NCI-H345 (cell line): ENCODE measurements at places on chromosomes 5 and 9.

DNA sequence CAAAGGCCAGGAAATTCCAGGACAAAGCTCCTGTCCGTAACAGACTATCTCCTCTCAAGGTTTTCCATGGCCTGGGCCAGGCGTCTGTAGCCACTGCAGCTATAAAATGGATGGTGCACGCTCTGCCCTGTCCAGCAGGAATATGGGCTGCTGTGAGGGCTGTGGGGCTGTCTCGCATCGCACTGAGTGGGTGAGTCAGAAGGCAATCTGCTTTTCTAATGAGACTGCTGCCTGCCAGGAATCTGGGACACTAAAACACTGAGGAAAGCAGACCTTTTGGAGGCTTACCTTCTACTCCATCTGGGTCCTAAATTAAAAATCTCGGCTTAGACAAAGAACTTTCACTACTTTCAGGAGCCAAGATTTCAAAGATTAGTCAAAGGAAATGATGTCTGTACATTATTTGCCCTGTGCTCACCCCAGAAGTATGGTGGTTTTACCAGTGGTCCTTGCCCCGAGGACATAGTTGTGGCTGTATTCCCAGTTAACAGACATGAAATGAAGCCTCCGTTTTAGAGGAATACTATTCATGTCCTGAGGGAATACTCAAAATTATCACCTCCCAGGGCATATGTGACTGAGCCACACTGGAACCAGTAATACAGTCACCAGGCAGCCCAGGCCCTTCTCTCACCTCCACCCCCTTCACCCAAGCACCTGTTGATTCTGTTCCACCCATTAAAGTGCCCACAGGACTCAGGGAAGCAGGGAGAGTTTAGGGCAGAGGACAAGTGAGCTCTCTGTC, 56.4 kb downstream of the PFDN1 start:
- no peak for DNase-seq

GRCh38 chr9:89743573-89744254, 138.9 kb downstream of the GADD45G start:
- DNase-seq = no peak

GRCh38 chr5:132256783-132257130, 739 bp upstream of the PDLIM4 start:
- no peak for DNase-seq

- no peak for DNase-seq
Measured at GRCh38 chr5:33480876-33481275, 40.1 kb downstream of the TARS1 start.

DNA sequence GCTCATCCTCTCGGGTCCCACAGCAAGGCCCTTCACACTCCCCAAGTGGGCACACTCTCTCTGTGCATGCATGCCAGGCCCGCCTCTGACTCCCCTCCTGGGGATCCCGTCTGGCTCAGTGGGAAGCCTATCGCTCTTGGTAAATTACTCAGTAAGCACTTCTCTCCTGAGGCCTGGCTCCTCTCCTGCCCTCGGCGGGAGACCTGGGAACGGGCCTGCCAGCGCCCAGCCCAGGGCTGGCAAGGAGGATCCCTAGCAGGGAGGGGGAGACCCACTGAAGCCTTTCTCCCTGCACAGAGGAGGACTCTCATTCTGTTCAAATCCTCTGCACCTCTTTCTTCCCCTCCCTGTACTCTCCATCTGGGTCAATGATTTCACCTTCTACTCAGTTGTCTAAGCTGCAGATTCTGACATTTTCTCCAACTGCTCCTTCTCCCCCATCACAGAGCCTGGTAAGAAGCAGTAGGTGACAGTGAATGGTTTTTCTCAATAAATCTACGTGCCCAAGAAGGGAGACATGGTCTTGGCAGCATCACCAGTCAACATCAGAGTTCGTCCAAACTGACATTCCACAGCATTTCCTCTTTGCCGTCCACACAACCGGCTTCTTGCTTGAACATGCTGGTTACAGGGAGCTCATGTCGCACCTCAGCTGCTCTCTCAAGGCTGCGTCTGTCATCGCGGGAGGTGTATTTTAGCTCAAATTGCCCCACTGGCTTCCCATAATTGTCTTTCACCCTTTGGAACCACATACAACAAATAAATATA, 81.9 kb downstream of the GPR21 start:
- DNase-seq = no peak

DNA sequence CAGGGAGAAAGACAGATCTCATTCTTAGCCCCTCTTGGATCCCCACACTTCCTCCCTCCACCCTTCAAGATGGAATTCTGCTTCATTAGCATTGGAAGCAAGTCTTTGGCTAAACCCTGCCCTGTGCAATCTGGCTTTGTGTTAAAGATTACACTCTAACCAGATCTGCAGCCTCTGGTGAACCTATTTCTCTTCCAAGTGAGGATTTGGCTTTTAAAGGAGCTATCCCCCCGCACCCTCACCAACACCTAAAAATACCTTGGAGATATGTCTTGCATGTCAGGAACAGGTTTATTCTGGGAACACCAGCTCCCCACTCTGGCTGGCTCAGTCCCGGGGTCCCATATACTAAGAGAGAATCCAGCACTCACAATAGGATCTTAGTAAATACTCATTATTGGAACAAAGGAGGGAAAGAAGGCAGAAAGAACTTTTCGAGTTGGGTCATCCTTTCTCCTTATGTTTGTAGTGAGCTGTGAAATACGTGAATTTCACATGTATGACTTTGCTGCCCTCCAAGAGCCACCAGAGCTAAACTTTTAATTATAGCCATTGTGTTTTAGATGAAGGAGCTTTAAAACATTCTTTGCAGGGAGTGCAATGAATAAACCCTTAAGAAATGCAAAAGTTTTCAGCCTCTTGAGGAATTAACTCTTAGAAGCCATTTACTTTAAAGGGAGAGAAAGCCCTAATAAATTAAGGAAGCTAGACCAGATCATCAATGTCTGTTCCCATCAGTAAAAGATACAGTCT, 53.7 kb upstream of the HRH2 start:
- DNase-seq = no peak

- no peak for DNase-seq
Measured at GRCh38 chr9:86128235-86128822, 29.0 kb upstream of the GOLM1 start.

DNA sequence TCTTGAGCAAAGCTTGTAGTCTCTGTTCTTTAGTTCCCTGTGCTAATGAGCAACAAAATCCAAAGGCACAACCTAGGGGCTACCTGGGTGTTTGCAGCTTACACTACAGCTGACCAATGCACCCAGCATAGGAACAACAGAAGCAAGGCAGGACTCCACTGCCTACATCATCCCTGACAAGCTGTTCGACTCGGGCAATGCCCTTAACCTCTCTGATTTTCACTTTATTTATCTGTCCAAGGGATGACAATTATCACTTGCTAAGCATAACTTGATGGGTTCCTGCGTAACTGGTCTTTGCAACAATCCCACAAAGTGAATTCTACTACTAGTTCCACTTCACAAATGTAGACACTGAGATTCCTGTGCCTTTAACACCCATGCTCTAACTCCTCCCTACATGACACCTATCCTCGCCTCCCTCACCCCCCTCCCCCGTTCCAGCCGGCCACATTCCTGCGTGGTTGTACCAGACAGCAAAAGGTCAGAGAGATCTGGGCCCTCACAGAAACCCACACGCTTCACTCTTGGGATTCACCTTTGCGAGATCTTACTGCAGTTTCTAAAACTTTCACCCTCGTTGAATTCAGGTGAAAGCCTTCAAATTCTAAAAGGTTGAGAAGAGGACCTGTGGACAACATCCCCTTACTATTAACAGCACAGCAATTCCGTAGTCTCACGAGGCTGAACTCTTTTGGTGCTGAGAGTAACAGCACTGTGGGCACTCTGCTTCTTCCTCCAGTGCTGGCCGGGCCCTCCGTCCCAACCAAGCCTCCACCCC, 995 bp downstream of the IPPK start:
- DNase-seq = no peak

DNA sequence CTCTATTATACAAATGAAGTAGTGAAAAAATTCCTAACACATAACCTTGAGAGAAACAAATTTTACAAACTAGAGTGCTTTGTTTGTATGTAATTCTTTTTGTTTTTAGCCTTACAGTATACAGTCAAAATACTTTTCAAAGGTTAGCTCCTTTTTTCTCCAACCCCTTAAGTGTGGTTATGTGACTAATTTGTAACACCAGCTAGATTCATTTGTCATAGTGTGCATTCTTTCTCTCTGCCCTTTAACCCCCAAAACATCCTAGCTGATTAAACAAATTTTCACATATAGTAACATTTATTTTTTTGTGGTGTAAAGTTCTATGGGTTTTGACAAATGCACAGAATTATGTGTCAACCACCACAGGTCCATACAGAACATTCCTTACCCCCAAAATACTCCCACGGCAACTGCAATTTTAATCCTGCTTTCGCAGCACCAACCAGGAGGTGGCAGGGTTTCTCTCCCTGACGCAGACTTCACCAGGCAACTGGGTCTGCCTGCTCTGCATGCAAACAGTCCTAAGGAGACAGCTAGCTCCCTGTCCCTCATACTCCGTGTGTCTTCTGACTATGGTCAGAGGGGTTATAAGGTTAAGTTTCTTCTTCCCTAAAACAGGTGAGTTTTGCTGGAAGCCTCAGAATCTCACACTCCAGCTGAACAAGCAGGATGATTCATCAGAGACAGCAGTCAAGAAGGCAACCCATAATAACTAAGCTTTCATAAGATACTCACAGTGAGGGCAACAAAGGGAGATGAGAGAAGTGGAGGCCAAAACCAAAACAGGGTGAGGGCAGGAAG, 44.5 kb upstream of the NR5A1 start:
- no peak for DNase-seq

DNA sequence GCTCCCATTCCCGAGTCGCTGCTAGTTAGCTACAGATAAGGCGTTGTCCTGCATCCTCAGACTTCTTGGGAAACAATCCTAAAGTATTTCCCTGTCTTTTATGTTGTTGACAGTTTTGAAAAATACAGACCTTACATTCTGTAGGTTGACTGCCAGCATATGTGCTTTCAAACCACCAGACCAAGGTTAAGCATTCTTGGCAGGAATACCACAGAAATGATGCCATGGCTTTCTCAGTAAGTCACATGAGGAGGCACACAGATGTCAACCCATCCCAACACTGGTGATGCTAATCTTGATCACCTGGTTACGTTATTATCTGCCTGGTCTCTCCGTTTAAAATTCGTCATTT, 871 bp downstream of the GLE1 start:
- DNase-seq = no peak

DNA sequence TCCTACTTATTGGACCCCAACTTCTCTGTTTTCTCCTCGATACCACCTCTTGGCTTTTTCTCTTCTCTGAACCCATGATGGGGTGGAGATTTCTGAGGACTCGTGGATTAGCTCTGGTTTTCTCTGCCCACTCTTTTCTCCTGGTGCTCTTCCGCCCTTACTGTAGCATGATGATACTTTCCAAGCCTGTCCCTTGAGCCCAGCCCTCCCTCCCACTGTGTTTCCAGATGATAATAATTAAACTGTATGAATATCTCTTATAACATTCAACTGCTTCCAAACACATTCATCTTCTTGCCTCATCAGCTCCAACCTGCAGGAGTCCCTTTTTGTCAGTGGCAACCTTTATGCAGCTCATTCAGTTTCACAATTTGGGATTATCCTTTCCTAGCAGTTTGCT, 494.2 kb upstream of the KLF4 start:
- no peak for DNase-seq

GRCh38 chr5:51961154-51961562, 577.9 kb downstream of the ISL1 start:
- DNase-seq = no peak

- DNase-seq = no peak
Measured at GRCh38 chr9:123318961-123319421, 37.0 kb upstream of the CRB2 start.

DNA sequence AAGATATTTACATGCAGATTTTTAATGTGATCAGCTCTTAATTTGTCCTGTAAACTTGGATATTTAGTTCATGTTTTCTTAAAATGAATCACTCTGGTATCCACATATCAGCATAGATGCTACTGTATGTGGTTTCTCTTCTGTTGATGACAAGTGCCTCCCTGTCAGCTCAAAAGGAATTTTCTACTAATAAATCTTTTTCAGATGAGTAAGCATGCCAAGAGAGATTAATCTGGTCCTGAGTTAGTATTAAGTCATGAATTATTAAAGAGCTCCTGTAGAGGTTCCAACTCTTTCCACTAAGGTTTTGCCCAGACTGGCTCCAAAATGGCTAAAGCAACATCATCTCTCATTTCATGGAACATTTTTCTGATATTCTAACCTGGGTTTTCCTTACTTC, 129.2 kb downstream of the GOLPH3 start:
- DNase-seq = no peak

- no peak for DNase-seq
Measured at GRCh38 chr9:77808751-77809081, 160.6 kb upstream of the GNA14 start.

DNA sequence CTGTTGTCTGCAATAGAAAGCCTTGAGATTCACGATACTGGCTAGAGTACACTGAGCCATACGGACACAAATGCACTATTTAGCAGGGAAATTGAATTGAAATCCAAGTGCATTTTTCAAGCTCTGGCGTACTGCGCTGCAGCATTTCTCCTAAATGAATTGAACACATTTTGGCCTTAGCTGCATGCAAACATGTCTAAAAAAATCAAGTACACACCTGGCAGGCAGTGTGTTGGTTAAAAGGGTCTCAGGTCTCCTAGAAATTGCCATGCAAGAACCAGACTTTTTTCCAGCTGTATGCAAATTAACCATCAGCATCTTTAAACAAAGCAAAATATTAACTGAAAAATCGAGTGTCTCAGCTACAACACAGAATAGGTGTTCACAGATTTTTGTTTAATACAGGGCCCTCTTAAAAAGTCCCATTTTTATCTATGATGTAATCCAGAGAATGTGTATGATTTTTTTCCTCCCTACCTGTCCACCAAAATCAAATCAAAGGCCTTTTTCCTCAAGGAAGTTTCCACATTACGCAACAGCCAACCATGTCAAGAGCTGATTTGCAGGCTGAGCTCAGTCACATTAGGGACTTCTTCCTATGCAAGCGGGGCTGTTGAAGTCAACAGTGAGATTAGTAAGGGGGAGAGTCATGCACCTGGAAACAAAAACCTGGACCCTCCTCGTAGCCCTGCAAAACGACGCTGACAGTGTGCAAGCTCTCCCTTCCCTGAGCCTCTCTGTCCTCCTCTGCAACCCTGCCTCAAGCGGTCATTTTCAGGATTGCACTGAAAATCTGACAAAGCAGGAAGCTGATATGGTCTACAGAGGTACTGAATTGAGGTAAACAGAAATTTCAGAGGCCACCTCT, 14.1 kb upstream of the SFXN1 start:
- peak; percentile 92 for DNase-seq

GRCh38 chr5:3913279-3913678, 317.6 kb downstream of the IRX1 start:
- no peak for DNase-seq

DNA sequence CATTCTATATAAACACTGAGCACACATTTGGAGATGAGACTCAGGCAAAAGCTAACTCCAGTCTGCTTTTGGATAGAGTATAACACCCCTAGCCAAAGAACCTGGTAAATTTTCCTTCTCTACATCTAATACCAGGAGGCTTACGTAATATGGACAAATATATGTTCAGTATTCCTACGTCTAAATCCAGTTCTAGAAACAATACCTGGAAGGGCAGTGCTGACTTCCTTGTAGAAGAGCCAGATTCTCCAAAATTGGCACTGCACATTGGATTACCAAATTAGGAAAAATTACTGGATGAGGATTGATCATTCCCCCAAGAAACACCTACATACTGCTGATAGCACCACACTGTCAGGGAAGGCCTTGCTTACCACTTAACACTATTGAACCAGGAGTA, 247.4 kb downstream of the SAXO1 start:
- DNase-seq = no peak

GRCh38 chr5:169412831-169413230, 111.9 kb upstream of the SLIT3 start:
- DNase-seq = no peak
